ENCODE measurements at places on chromosomes 3 and 15.

- no peak for DNase-seq
These were observed 333.5 kb downstream of the FOXP1 start for GRCh38 chr3:71250026-71250425.

GRCh38 chr3:195001961-195002861 lies 268.7 kb downstream of the XXYLT1 start:
- no peak for DNase-seq

DNA sequence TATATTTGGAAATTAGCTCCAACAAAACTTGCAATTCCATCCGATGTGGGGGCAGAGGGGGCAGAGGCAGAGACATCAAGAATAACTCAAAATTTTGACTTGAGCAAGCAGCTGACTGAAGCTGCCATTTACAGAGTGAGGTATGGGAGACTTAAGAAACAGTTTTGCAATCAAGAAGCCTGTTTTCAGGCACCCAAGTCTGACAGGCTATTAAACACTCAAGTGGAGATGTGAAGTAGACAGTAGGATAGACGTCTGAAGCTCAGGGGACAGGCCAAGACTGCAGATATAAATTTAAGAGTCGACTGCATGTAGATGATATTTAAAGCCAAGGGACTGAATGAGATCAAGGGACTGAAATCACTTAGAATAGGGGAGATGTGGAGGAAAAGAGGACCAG lies 9.9 kb upstream of the SH3BP5 start:
- DNase-seq: no peak

- DNase-seq: no peak
These were observed 81.4 kb upstream of the BCHE start for GRCh38 chr3:165918657-165918979.

GRCh38 chr3:188385295-188385694 lies 231.3 kb downstream of the LPP start:
- DNase-seq: no peak
